ENCODE measurements at places on chromosomes 11 and 22.

GRCh38 chr11:111829185-111829968, 42.0 kb downstream of the ALG9 start:
- DNase-seq: no peak

DNA sequence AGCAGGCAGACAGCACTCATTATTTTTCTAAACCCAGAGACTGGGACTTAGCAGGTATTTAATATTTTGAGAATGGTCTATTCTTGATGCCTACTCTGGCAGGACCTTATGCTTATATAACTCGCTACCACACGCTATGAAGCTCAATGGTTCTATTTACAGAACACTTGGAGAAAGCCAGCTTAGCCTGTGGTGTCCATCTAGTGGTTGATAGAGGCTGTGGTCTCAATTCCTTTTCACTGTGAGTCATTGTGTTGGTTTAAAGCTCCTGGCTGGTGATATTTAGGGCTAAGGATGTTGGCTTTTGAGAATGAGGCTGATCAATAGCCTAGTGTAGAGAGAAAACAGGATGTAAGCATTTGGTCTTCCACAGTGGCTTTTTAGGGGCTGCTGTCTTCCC, 206.4 kb downstream of the DBX1 start:
- DNase-seq: no peak

DNA sequence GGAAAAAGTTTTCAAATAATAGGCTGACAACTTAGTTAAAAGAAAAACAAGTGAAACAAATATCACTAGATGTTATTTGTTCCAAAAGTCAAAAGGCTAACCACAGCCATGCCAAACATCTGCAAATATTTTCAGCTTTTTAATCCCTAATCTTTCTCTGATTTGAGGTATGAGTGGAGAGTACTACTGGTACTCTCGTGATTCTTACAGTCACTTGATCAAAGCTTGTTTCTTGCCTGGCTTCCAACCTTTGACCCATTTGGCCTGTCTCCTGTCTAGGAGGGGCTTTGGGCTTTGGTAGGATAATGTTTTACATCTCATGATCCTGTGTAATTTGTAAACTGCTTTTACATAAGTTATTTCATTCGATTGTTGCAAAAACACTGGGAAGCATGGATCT, 301.8 kb upstream of the SORL1-AS1 start:
- DNase-seq: no peak

- DNase-seq: no peak
Observed at GRCh38 chr11:6268820-6269219, 9.2 kb downstream of the CCKBR start.

- no peak for DNase-seq
Observed at GRCh38 chr22:44723801-44724200, 21.8 kb downstream of the PRR5 start.

DNA sequence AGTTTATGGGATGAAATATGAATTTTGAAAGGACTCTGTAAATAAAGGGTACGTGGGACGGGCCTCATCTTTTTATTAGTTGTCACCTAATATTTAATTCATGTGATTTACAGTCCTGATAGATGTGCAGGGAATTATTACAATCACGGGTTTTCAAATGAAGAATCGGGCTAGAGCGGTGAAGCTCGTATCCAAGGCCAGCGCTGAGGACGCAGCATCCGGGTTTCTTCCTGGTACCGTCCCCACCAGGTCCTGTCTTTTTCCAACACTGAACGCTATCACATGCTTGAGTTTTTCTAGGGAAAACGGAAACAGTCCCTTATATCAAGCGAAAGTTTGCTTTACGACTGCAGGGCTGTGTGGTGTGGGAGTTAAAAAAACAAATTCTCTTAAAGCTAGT, 787 bp downstream of the SMDT1 start:
- DNase-seq: no peak
